Lung (tissue), 17 donors: ENCODE measurements at places on chromosomes 2 and 18.

GRCh38 chr2:11389551-11390398 lies 45.3 kb upstream of the ROCK2 start:
- DNase-seq = peak; percentile 98

- DNase-seq = peak; percentile 71
Observed at GRCh38 chr2:120702061-120702460, 33.6 kb upstream of the GLI2 start.

- no peak for DNase-seq
Observed at GRCh38 chr2:218188528-218188927, 21.8 kb upstream of the CXCR1 start.

GRCh38 chr2:100141906-100142305 lies 484 bp downstream of the AFF3 start:
- DNase-seq = no peak

- DNase-seq = no peak
Observed at GRCh38 chr2:13334545-13334944, 617.8 kb downstream of the TRIB2 start.
